Activated CD4-positive, alpha-beta T cell treated with anti-CD3 and anti-CD28 coated beads for 24 hours (primary cell): ENCODE measurements at places on chromosomes 3 and 15.
A peak's percentile ranks its signal among the peaks of the same experiment; 100 is the strongest.

DNA sequence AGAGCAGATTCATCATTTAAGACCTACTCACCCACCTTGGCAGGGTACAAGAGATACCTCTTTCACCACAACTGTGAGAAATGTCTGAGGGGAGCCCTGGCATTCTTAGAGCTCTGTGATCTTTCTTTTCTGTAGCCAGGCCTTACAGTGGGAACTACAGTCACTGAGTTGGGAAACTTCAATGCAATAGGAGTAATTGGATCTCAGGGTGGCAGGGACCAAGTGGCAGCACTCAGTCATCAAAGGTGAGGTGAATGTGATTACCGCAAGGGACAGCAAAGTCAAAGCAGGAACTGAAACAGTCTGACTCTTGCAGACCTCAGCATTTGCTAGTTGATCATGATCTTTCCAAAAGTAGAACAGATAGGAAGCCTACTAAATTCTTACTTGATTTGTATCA lies 7.2 kb upstream of the MCF2L2 start:
- no peak for DNase-seq

DNA sequence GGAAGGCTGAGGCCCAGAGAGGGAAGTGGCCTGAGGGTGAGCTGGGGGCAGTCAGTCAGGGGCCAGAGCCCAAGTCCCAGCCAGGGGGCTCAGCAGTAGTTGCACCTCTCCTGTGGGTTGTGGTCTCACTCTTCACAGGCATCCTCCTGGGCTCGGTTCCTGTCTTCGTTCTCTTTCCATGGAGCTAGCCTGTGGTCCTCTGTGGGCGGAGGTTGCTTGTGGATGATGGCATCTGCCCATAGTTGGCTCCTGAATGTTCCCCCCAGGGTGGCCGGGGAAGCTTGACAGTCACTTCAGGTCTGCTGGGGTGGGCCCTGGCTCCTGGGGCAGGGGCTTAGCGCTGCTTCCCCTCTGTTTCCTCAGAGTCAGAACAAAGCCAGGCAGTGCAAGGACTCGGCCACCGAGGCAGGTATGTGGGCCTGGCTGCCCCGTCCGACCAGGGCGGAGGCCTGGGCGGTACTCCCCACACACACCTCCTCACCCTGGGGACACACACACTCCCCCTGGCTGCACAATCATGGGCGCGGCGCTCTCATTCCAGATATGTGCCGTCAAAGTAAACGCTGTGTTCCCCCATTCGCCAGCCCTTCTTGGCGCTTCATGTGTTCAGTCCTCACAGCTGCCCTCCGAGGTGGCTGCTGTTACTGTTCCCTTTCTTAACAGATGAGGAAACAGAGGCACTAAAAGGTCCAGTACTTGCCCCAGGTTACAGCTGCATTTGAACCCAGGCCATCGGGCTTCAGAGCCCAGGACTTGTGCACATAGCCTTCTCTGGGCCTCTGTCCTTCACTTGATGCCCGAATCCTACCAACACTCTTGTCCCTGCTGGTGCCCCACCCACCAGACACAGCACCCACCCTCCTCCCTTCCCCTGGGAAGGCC lies 34.5 kb downstream of the PSTPIP1 start:
- DNase-seq: no peak

GRCh38 chr3:43093006-43093405 lies 12.9 kb downstream of the POMGNT2 start:
- no peak for DNase-seq

DNA sequence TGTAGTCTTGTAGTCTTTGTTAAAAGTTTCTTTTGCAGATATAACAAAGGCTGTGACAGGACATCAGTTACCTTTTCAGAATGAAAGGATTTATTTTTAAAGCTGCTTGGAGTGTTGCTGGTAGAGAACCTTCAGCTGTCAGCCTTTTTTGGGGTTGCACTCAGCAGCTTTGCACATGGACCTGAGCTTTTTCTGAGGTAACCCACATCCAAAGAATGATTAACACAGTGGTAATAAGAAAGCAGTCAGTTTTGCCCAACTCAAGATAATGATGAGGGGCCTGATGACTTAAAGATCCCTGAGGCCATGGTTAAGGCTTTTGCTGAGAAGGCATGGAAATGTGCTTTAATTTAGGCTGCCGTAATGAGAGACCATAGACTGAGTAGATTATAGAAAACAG lies 1042.7 kb downstream of the PLOD2 start:
- no peak for DNase-seq

- DNase-seq: no peak
Measured at GRCh38 chr15:62164014-62164395, 1.1 kb downstream of the C2CD4B start.

GRCh38 chr3:182793663-182794454 lies 555 bp downstream of the ATP11B start:
- DNase-seq: peak; percentile 15

DNA sequence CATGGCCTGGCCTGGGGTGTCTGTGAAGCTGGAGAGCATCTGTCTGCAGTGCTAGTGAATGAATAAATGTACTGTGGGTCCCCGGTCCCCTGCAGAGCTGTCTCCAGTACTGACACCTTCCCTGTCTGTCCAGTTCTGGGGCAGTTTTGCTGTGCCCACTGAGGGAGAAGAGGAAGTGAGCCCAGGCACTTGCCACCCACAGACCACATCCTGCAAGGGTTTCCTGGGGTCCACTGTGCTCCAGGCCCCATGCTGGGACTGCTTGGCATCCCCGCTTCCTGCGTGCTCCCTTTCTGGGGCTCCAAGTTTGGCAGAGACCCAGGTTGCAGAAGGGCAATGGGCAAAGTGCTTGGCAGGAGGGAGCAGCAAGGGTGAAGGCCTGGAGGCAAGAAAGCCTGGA lies 4.9 kb upstream of the SLC6A6 start:
- no peak for DNase-seq

DNA sequence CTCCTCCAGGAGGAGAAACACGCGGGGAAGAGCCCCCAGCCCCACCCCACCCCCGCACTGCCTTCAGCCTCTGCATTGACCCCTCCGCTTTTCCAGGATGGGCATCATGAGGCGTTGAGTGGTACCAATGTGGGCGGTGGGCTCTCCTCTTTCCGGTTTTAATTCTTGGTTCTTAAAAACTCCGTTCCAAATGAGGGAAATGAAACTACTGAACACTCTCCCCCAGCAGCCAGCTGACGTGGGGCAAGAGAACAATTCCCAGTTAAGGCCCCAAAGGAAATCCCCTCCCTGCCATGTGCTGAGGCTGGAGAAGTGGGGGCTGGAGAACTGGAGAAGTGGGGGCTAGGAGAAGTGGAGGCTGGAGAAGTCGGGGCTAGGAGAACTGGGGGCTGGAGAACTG lies 5.3 kb upstream of the NRROS start:
- DNase-seq: no peak

- DNase-seq: no peak
Measured at GRCh38 chr15:58285212-58285920, 146.4 kb upstream of the LIPC start.

DNA sequence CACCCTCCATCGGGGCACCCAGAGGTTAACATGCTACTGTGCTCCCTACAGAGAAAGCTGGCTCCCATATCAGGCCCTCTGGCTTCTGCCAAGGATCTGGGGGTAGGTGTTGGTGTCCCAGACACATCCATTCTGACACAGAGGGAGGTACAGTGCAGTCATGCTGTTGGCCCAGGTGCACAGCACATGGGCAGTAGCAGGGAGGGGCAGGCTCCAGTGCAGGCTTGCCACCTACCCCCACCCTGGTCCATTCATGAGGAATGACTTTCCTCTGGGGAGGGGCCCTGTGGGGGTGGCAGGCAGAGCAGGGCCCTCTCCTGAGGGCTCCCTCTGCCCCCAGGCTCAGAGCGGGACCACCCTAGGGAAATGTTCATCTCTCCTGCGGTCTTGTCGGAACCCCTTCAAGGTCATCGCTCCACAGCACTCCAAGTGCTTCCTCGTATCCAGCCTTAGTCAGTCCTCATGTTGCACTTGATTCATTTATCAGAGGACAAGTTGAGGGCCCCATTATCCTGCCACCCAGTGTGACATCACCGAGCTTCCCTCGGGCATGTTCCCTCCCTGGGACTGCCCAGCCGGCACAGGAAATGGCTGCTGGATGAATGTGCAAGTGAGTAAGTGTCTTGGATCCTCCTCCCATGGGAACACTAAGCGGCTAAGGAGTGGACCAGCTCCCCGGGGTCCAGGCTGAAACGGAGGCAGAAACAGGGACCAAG lies 10.0 kb downstream of the DUSP7 start:
- DNase-seq: no peak

DNA sequence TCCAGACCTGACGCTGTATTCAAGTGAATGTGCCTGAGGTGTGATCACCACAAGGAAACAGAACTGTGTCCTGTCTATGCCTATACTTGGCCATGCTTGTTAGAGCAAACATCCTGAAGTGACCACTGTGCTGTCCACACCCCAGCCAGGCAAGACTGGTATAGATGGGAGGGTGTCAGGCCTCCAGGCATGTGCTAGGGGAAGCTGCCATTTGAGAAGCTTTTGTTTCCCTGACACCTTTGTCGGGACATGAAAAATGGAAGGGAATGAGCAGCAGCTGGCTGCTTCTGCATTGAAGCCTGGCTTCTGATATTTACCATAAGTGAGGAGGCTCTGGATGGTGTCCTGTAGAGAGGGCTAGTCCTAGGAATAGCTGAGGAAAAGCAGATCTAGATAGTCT lies 106.2 kb downstream of the CPNE4 start:
- no peak for DNase-seq

DNA sequence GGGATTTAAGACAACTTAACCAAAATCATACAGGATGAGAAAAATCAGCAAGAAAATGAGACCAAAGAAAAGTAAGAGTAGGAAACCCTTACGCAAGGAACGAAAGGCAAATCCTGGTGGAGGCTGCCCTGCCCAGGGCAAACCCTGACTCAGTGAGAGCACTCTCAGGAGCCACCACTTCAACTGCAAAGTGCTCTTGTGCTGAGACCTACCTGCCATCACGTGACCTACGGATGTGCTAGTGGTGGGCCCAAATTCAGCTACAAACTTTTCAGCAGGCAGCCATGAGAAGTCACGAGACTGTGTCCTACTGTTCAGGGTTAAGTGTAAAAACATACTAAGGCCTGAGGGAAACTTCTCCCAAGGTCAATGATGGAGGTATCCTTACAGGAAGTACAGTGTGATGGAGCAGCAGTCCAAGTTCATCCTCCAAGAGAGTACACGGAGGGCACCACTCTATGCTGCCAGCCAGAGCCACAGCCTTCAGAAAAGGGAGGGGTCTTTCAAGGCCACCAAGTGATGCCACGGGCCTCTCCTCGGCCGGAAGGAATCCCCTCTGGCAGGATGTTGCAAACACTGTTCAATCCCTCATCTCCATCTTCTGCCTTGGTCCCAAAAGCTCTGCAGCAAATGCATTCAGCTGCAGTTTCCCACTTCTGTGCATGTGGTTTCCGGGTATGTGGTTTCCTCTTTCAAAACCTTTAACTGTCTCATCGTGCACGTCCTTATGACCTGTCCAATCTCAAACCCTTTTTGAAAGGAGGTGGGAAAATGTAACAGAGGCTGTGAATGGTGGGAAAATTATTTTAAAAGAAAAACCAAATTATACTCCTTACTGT lies 9.5 kb downstream of the CHSY1 start:
- no peak for DNase-seq

GRCh38 chr3:70358978-70359580 lies 46.6 kb upstream of the MDFIC2 start:
- no peak for DNase-seq

- DNase-seq: no peak
Measured at GRCh38 chr3:134020135-134020680, 9.5 kb downstream of the SLCO2A1 start.

DNA sequence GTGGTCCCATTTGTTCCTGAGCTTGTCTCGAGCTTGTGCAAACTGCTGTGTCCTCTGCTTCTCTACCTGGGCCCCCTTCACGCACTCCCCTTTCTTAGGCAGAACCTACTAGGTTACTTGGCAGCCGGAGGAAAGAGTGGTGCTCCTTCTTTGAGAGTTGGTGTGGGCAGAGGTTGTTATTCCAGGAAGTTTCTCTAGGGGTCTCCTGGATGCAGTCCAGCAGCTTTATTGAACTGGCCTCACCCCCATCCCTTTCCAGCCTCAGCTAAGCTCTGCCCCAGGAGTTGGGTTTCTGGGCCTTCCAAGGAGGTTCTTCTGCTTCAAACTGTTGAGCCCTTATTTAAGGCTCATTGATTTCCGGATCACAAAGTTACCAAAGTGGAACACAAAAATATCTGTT lies 103.2 kb downstream of the C3orf70 start:
- no peak for DNase-seq

- DNase-seq: peak; percentile 58
Measured at GRCh38 chr3:18425641-18426257, 610 bp upstream of the SATB1 start.

DNA sequence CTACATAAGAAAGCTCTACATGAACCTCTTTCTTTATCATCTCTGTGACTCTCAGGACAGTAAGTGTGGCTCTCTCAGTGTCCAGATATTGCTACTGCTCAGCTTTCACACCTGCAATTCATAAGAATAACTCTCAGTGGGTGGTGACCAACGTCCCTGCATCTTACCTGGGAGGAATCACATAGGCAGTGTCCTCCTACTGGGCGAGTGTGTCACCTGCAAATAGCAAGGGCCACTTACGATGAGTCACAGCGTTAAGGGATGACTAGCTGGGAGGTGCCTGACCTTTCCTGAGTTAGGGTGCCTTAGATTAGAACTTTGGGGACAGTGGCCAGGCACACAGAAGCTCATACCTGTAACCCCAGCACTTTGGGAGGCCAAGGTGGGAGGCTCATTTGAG lies 90.8 kb upstream of the C3orf80 start:
- no peak for DNase-seq

- no peak for DNase-seq
Measured at GRCh38 chr15:99738021-99738847, 5.0 kb upstream of the LYSMD4 start.

DNA sequence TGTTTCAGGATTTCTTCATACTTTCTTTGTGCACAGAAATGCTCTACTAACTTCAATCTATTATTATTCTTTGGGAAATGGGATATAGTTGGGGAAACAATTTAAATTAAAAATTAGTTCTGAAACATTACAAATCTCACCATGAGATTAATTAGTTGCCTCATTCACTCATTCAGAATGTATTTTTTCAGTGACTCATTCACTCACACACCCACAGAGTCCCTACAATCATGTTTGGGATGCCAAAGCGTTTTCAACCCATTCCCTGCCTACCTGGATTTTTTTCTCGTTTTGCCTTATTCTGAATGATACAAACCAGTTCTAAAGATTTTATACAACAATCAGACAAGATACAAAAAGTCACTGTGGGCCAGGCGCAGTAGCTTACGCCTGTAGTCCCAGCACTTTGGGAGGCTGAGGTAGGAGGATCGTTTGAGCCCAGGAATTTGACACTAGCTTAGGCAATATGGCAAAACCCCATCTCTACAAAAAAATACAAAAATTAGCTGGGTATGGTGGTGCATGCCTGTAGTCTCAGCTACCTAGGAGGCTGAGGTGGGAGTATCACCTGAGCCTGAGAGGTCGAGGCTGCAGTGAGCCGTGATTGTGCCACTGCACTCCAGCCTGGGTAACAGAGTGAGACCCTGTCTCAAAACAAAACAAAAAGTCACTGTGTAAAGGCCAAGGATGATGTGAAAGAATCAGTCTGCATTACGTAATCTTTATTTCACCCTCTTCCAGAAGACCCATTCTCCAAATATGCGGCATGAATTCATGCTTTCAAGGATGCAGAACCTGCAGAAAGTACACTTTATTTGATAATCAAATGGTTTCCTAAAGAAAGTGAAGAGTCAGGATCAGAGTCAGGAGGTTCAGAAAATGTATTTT lies 34.8 kb upstream of the ARHGEF3 start:
- no peak for DNase-seq
